ENCODE measurements at places on chromosomes 12 and 14.

- DNase-seq: no peak
These were observed 6.1 kb downstream of the RAPGEF3 start for GRCh38 chr12:47752552-47752951.

DNA sequence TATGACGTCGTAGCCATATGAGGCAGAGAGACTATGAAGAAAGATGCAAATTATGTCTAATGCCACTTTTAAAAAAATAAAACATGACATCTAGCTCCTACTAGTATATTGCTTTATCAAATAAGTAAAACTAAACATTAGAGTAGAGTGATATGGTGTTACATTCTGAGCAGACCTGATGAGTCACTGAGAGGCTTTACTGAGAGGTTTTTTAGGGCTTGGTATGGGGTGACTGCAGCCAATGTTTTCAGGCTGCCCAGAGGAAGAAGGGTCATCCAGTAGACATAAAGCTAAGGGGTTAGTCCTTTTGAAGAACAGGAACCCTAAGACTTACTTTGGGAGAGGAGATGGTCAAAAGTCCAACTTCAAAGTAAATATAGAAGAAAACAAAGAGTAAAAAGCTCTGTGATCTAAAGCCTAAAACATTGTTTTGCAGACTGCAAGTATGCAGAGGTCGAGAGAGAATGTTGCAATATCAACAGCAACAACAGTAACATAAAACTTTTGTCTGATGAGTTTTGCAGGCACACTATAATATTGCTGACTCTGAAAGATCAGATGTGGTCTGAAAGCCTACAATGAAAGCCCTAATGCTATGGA lies 774.7 kb downstream of the TMTC2 start:
- peak; percentile 1 for DNase-seq

DNA sequence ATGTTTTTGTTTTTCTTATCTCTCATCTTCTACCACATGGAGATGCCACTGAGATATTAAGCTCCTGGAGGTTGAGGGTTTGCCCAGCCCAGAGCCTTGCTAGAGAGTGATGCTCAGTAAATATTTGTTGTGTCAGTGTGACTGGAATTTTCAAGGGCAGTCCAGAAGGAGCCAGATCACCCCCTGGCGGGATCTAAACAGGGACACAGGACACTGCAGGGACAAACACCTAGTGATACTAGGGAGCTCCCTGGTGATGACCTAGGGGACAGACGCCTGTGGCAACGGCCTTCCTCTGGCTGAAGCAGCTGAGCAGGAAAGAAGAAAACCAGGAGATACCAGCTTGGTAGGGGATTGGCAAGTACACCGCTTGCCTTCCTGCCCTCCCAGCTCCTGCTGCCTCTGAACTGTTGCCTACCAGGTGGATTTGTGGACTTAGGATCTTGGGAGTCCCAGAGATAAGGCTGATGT lies 714.4 kb upstream of the TBX3 start:
- DNase-seq: no peak

GRCh38 chr14:71244341-71244740 lies 337.1 kb downstream of the PCNX1 start:
- DNase-seq: no peak

DNA sequence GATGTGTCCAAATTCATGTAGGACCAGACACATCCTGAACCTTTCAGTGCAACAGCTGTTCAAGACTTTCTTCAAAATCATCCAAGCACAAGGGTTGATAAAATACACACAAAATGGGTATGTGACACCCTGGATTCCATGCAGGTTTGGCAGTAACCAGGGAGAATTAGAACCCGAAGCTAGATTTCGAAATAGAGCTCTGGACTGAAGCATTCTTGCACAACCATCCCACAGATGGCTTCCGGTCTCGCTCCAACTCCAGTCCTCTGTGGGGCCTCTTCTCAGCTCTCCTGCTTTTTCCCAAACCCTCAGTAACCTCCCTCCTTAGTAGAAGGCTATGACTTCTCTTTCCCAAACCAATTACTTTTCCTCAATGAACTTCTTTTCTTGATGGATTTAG lies 171.3 kb downstream of the TTC7B start:
- DNase-seq: peak; percentile 60

DNA sequence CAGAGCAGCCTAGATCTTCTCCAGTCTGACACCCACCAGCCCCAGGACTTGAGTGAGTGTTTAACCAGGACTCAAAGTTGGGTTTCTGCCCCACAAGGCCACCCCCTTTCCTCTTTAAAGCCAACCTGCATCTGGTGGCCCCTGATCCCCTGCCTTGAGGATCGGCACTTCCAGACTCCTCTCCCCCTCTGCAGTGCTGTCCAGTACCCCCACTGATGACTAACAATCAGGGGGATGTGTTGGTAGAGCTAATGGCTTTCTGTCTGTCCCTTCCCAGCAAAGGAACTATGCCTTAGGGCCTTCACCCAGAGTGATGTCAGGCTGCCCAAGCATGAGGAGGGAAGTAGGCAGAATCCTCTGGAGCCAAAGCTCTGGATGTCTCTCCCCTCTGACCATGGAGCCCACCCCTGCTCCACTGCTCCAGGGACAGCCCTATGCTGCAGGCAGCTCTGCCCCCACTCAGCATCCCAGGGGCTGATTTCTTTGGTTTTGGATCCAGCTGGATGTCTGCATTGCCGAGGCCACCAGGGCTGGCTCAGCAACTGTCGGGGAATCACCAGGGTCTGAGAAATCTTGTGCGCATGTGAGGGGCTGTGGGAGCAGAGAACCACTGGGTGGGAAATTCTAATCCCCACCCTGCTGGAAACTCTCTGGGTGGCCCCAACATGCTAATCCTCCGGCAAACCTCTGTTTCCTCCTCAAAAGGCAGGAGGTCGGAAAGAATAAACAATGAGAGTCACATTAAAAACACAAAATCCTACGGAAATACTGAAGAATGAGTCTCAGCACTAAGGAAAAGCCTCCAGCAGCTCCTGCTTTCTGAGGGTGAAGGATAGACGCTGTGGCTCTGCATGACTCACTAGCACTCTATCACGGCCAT lies 42.9 kb downstream of the DAD1 start:
- DNase-seq: no peak

DNA sequence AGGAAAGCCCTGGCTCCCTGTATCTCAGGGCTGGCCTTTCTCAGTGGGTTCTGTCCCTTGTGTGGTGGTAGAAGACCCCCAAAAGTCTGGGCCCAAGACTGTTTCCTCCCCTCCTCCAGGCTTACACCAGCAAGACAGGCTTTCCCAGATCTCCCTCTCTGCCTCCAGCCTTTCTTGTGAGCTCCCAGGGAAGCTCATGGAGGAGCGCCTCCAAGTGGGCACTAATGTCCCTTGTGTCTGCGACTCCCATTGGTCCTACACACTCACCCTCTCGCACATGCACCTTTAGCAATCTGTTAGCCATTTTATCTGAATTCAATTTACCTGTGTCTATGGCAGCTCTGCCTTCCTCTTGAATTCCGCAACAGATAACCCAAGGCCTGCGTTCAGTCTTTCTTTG lies 251.1 kb upstream of the CAND1 start:
- DNase-seq: no peak

DNA sequence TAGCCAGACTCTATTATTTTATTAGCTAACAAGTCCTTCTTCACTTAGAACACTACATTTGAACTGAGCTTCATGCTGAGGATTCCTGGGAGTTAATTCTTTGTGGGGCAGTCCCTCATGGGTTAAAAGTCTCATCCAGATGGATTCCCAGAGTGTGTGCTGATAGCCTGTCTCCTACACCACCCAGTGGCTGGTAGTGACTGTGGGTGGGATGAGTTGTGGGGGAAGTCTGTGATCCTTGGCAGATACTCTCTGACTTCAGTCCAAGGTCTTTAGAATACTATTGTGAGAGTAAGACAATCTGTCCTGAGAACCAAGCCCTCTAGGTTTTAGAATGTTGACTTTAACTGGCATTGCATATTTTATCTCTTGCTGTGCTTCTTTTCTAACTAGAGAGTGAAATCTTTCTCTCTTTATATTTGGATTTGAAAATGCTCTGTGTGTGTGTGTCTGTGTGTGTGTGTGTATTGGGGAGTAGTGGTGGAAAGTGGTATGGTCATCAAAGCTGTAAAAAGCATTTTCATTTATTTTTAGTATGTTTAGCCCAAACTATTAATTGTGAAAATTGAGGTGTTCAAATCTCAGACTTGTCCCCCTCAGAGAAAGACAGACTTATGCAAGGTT lies 37.3 kb downstream of the AKAP6 start:
- no peak for DNase-seq

- no peak for DNase-seq
These were observed 1.1 kb downstream of the GXYLT1 start for GRCh38 chr12:42143452-42144157.

- DNase-seq: no peak
These were observed 115.5 kb upstream of the FKBP4 start for GRCh38 chr12:2679068-2679815.

GRCh38 chr12:122584177-122584863 lies 57.3 kb downstream of the KNTC1 start:
- no peak for DNase-seq

DNA sequence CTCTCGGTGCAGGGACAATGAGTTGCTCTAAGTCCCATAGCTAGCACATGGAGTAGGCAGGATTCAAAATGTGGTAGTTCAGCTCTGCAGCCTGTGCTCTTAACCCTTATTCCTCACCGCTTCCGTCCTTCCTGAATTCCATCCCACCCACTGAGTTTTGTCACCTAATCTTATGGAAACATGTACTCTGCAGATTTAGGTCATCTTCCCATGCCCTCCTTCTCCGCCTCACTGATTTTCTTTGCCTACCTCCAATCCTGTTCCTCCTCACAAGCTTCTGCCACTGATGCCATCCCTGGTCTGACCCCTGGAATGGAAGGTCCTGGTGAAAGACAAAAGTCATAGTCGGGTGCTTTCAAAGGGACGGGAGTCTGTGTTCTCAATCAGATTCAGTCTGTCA lies 46.5 kb upstream of the ABCC9 start:
- no peak for DNase-seq

DNA sequence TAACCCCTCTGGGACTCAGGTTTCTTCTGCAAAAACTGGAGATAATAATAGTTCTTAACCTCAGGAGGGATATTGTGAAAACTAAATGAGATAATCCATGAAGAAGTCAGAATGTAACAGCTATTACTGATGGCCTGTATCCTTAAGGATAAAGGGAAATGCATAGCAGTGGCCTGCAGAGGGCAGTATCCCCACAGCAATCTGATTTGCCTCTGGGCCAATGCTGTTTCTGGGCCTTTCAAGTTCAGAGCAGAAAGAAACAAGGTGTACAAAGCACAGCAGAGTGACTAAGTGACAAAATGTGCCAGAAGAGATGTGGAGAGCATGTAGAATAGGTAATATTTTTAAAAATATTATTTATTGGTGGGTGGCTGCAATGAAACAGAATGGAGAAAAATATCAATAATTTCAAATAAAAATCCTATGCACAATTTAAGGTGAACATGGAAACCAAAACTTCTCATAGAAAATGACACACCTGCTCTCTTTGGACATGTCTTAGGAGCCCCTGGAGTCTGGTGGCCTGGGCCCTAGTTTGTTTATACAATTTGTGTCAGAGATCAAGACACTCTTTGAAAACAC lies 90.3 kb downstream of the C12orf75 start:
- no peak for DNase-seq

DNA sequence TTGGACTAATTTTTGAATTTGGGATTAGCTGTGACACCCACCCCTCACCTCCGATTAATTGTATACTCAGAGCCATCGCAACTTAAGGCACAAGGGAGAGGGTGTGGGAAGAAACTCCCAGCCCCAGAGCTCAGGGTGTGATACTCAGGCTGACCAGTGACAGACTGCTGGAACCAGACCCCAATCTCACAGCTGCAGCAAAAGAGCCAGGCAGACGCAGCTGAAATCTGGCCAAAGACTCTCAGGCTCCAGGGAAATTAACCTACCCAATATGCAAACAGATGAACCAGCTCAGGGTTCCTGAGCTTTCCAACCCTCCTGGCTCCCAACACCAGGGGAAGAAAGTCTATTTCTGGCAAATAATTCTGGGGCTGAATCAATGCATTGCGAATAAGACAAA lies 30.5 kb downstream of the ANAPC7 start:
- DNase-seq: no peak

DNA sequence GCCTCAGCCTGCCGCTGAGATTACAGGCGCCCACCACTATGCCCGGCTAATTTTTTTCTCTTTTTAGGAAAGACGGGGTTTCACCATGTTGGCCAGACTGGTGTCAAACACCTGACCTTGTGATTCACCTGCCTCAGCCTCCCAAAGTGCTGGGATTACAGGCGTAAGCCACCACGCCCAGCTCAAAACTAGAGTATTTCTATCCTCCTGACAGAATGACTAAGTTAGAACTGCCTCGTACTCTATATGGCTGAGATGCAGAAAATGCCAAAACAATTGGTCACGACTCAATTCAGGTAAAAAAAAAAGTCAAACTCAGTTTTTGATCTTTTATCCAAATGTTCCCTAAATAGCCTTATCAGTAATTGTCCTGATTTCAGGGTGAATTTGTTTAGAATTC lies 11.1 kb downstream of the AKAP5 start:
- DNase-seq: no peak

GRCh38 chr14:104341532-104342434 lies 203.4 kb downstream of the KIF26A start:
- DNase-seq: no peak

GRCh38 chr12:18443768-18444437 lies 182.6 kb downstream of the PIK3C2G start:
- DNase-seq: no peak

DNA sequence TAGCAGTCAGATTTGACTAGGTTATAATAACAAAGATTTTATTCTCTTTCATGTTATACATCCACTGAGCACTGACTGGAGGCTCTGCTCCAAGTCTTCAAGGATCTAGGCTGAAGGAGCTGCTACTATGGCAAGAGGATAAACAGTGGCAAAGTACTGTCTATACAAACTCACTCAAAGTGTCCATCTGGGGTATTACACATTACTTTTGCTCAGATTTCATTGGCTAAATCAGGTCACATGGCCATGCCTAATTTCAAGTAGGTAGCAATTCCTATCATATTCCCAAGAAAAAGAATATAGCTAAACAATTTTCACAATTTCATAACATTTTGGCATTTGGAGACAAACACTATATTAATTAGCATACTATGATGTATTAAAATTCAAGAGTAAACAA lies 40.9 kb downstream of the CDK17 start:
- DNase-seq: no peak

DNA sequence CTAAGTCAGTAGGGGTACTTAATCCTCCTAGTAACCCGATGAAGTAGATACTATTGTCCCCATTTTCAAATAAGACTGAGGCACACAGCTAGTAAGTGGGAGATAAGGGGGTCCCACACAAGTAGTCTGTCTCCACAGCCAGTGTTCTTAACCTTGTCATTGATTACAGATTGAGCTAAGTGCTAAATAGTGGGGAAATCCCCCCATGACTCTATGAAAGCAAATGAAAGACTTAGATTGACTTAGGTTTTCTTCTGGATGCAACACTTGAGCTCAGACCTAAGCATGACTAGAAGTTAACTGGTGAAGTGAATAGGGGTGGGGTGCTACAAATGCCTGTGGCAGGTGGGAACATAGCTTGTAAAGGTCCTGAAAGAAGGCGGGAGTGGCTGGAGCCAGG lies 73.8 kb downstream of the SYNE2 start:
- no peak for DNase-seq

GRCh38 chr14:70004791-70005190 lies 125.6 kb downstream of the SMOC1 start:
- no peak for DNase-seq
